ENCODE measurements at places on chromosomes 3 and 15. TPM values are rescaled to one million over a fixed set of nuclear protein-coding genes. Genes with fewer than 3 reads are reported as not detected.

DNA sequence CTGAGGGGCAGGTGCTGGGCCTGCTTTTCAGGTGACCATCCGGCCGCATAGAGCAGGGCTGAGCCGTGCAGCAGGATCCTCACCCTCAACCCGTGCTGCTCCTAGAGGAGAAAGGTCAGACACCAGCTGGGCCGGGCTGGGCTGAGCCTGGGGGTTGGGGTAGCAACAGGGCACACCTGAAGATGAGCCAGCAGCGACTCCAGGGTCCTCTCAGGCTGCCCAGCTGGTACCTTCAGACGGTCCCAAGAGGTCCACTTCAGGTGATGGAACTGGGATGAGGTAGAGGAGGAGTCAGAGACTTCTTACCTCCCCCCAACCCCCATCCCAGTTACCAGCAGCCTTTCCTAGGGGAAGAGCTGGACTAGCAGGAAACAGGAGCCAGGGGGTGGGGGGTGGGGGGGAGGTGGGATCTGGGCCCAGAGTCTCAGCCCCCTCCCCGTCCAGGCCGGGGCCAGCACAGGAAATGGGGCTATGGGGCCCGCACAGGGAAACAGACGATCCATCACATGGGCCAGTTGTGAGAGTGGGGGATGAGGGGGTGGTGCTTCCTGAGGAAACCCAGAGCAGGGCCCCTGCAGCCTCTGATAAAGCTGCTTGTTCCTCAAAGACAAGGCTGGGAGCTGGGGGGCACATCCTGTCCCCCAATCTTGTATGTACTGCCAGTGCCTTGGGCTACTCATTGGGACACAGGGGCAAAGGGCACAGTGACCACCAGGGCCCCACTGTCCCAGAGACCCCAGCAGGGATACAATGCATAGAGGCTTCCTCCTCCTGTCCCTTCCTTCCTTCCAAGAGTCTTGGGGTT is 3.0 kb downstream of the INKA1 start:
- peaks cover 50% of the 10 kb centered on the region for H3K4me1 ChIP-seq
- H3K4me3 ChIP-seq = peak overlapping the region; percentile 13
- peaks cover 16% of the 10 kb centered on the region for H3K27me3 ChIP-seq
- DNase-seq = peak; percentile 29
- H3K27ac ChIP-seq = no peak overlapping the region

GRCh38 chr15:65057549-65057940 is 10.2 kb downstream of the RASL12 start:
- no peak overlapping the region for H3K4me3 ChIP-seq
- no peaks in the 10 kb centered on the region for H3K36me3 ChIP-seq
- H3K27ac ChIP-seq = no peak overlapping the region
- no peaks in the 10 kb centered on the region for H3K4me1 ChIP-seq

GRCh38 chr15:74303741-74304309 is 63.6 kb downstream of the CYP11A1 start:
- no peak overlapping the region for H3K27ac ChIP-seq
- H3K27me3 ChIP-seq = peaks cover 64% of the 10 kb centered on the region
- no peaks in the 10 kb centered on the region for H3K4me1 ChIP-seq

GRCh38 chr15:91853511-91853947 is at the start of gene SLCO3A1:
SLCO3A1 (plus strand) TSS chr15:91853708.
- H3K4me3 ChIP-seq = peak within 1 kb of the TSS; percentile 81
- H3K27me3 ChIP-seq = peaks cover 7% of the 10 kb centered on the region
- peaks cover 62% of the 10 kb centered on the region for H3K4me1 ChIP-seq
- H3K27ac ChIP-seq = peak within 1 kb of the TSS; percentile 66
- H3K36me3 ChIP-seq = no peaks in the 10 kb centered on the region
- peak; percentile 76 for DNase-seq

DNA sequence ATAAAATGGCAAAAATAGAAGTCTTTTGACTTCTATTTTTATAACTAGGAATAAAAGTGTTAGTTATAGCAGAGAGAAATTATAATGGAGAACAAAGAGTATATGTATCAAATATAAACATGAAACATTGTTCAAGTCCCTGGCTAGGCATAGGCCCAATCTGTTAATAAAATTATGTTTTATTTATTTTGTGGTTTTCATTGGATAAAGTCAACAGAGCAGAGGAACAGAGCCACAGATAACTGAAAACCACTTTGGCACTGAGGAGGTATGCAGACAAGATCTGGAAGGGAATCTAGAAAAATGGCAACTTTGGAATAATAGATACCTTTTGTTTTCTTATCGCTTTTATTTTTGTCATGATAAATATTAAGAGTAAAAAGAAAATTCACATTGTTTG is 50.4 kb upstream of the ICE2 start:
- H3K27ac ChIP-seq = peak overlapping the region; percentile 27
- H3K36me3 ChIP-seq = peaks cover 11% of the 10 kb centered on the region
- H3K4me1 ChIP-seq = peaks cover 51% of the 10 kb centered on the region

DNA sequence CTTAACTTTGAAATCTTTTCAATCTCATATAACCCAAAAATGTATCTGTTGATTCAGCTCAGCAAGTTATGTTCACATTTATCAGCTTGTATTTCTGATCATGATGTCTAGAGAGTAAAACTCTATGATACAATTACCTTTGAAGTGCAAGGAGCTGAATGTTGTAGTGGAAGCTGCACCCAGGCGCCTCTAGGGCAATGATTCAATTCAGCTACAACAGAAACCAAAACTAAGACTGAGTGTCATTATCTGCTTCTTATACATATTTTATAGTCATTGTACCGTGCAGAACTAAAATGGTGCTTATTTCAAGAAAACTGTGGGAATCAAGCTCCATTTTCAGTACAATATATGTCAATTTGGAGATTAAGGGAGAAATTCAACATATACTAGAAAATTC is 1237.5 kb downstream of the ZPLD1 start:
- no peak overlapping the region for H3K4me3 ChIP-seq
- no peaks in the 10 kb centered on the region for H3K36me3 ChIP-seq
- H3K27me3 ChIP-seq = no peaks in the 10 kb centered on the region
- no peak overlapping the region for H3K27ac ChIP-seq
- H3K4me1 ChIP-seq = no peaks in the 10 kb centered on the region

GRCh38 chr15:42274702-42274989 is 1.4 kb upstream of the TMEM87A start:
- peaks cover 57% of the 10 kb centered on the region for H3K4me1 ChIP-seq
- H3K27me3 ChIP-seq = no peaks in the 10 kb centered on the region
- no peak for DNase-seq
- peak overlapping the region; percentile 96 for H3K4me3 ChIP-seq

DNA sequence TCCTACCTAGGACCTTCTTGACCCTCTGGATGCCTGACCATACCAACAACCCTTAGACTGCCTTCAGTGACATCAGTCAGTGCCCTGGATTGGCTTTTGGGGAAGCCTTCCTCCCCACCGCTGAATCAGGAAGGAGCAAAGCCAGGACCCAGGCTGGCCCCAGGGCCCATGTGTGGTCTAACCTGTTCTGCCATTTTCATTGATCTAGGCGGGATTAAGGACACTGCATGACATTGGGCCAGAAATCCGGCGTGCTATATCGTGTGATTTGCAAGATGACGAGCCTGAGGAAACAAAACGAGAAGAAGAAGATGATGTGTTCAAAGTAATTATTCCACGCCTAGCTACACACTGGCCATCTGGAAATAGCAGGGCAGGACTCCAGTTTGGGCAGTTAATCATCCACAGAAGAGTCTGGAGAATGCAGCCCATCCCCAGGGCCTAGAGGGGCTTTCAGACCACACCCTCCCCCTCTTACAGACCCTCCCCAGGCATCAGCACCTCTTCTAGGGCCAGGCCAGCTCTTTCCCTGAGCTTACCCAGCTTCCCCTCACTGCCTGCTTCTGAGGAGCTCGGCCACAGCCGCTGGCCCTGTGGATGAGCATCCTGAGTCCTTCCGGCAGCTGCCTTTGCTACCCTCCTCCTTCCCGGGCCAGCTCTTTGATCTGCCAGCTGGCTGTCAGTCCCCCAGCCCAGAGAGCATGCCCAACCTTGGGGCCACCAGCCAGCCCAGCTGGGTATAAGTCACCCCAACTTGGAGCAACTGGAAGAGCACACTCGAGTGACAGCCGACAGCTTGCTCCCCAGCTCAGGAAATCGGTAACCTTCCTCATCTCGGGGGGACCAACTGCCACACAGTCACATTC is 45.9 kb downstream of the CHDH start:
- no peaks in the 10 kb centered on the region for H3K36me3 ChIP-seq
- no peak for DNase-seq
- no peaks in the 10 kb centered on the region for H3K4me1 ChIP-seq

DNA sequence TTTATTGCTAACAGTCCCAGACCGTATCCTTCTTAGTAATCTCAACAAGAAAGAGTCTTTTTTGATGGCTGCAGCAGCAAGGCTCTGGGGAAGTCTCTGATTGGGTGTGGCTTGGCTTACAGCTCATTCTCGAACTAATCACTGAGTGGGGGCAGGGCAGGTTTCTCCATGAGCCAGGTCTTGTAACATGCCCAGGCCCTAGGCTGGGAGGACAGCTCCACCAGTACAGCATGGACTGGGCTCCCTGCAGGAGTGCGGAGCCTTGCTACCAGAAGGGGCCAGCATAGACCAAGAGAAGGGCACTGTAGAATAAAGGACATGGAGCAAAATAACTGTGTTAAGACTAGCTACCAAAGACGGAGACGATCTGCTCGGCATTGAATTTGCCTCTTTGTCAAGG is 7.2 kb downstream of the CD276 start:
- H3K4me3 ChIP-seq = no peak overlapping the region
- DNase-seq = no peak
- no peak overlapping the region for H3K27ac ChIP-seq
- peaks cover 2% of the 10 kb centered on the region for H3K4me1 ChIP-seq
- H3K27me3 ChIP-seq = peaks cover 56% of the 10 kb centered on the region

GRCh38 chr3:131250466-131250865 is 131.1 kb upstream of the NUDT16 start:
- H3K4me3 ChIP-seq = no peak overlapping the region
- DNase-seq = no peak
- no peak overlapping the region for H3K27ac ChIP-seq
- H3K36me3 ChIP-seq = peaks cover 2% of the 10 kb centered on the region
- no peaks in the 10 kb centered on the region for H3K27me3 ChIP-seq

- H3K4me3 ChIP-seq = no peak overlapping the region
- no peaks in the 10 kb centered on the region for H3K27me3 ChIP-seq
- no peak for DNase-seq
- H3K36me3 ChIP-seq = no peaks in the 10 kb centered on the region
- H3K27ac ChIP-seq = no peak overlapping the region
These were observed 26.3 kb downstream of the ALS2CL start for GRCh38 chr3:46667061-46667621.

- no peak overlapping the region for H3K27ac ChIP-seq
- H3K36me3 ChIP-seq = peaks cover 8% of the 10 kb centered on the region
- no peak overlapping the region for H3K4me3 ChIP-seq
- H3K4me1 ChIP-seq = no peaks in the 10 kb centered on the region
- H3K27me3 ChIP-seq = no peaks in the 10 kb centered on the region
- DNase-seq = no peak
These were observed 116.7 kb upstream of the PRTG start for GRCh38 chr15:55859681-55860080.

DNA sequence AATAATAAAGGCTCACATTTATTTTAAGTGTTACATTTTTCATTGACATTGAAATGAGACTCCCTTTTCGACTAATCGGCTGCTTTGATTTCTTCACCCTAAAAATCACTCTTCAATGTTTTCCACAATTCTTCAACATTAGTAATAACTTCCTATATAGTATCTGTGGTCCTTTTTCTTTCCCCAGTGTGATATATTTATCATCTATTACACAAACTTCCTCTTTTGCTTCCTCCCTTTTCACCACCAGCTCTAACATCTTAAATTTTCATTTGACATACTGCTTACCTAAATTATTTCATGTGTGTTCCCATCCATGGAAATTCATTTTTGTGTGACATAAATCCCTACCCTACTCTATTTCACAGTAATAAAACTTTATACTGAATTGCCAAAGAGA is 244.4 kb downstream of the TIGIT start:
- H3K4me3 ChIP-seq = no peak overlapping the region
- no peak for DNase-seq
- H3K4me1 ChIP-seq = peaks cover 5% of the 10 kb centered on the region

- H3K4me1 ChIP-seq = peaks cover 9% of the 10 kb centered on the region
- H3K27ac ChIP-seq = no peak overlapping the region
- H3K27me3 ChIP-seq = no peaks in the 10 kb centered on the region
- no peak for DNase-seq
- no peak overlapping the region for H3K4me3 ChIP-seq
- no peaks in the 10 kb centered on the region for H3K36me3 ChIP-seq
These were observed 30.7 kb downstream of the NR1I2 start for GRCh38 chr3:119812491-119813058.

GRCh38 chr15:75231836-75232235 is 26.3 kb upstream of the GOLGA6C start:
- no peak overlapping the region for H3K4me3 ChIP-seq
- no peak for DNase-seq
- H3K4me1 ChIP-seq = no peaks in the 10 kb centered on the region

GRCh38 chr3:162865466-162865865 is 1368.9 kb downstream of the OTOL1 start:
- peaks cover 1% of the 10 kb centered on the region for H3K36me3 ChIP-seq
- no peak overlapping the region for H3K4me3 ChIP-seq
- no peak for DNase-seq
- H3K4me1 ChIP-seq = no peaks in the 10 kb centered on the region
- H3K27ac ChIP-seq = no peak overlapping the region

GRCh38 chr3:12753275-12754028 is 5.6 kb downstream of the TMEM40 start:
- H3K4me1 ChIP-seq = peaks cover 15% of the 10 kb centered on the region
- DNase-seq = no peak
- no peaks in the 10 kb centered on the region for H3K27me3 ChIP-seq

GRCh38 chr3:156725682-156726081 is 51.3 kb downstream of the TIPARP start:
- no peaks in the 10 kb centered on the region for H3K27me3 ChIP-seq
- H3K4me3 ChIP-seq = no peak overlapping the region
- H3K4me1 ChIP-seq = peaks cover 22% of the 10 kb centered on the region
- no peak overlapping the region for H3K27ac ChIP-seq
- H3K36me3 ChIP-seq = no peaks in the 10 kb centered on the region

Gene NANOGP8
- total RNA-seq = not detected

Gene IL17RC
- total RNA-seq = 0.93 TPM

Gene CACNA2D2
- total RNA-seq = 5.4 TPM

Gene KATNBL1
- 41.3 TPM for total RNA-seq

Gene RARB
- not detected for total RNA-seq

Gene RPN1
- 179 TPM for total RNA-seq

All from activated T-cell treated with anti-CD3 and anti-CD28 coated beads, Interleukin-2, amount 50 U/mL, for 72 hours (primary cell).